ENCODE measurements at places on chromosomes 5 and 9.

GRCh38 chr9:7185612-7186011, 427.8 kb downstream of the KDM4C start:
- no peak for DNase-seq

DNA sequence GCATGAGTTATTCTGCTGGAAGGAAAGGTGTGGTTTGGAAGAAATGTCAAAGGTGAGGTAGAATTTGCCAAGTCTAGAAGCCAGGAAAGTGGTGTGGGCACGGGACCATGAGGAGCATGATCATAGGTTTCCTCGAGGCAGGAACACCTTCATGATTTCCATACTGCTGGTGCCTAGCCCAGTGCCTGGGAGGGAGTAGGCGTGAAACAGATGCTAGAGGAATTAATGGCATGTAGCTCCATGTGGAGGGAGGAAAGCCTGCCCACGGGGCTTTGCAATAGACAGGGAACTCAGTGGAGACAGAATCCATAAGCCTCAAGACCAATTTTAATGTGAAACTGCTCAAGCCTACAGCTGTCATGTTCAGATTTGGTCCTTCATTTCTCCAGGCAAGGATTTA, 35.1 kb downstream of the TTLL11 start:
- no peak for DNase-seq

GRCh38 chr5:26868504-26868903, 169.9 kb downstream of the CDH9 start:
- DNase-seq = no peak

DNA sequence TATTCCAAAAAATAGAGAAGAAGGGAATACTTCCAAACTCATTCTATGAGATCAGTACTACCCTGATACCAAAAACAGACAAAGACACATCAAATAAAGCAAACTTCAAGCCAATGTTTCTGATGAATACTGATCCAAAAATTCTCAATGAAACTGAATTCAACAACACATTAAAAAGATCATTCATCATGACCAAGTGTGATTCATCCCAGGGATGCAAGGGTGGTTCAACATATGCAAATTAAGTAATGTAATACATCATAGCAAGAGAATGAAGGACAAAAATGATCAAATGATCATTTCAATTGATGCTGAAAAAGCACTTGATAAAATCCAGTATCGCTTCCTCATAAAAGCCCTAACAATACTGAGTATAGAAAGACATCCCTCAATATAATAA, 4.9 kb upstream of the RCL1 start:
- no peak for DNase-seq

Measured in GM18507 (cell line).